GM18507 (cell line): ENCODE measurements at places on chromosomes 1 and 21.
A peak's percentile ranks its signal among the peaks of the same experiment; 100 is the strongest.

- DNase-seq = no peak
Observed at GRCh38 chr1:107975851-107976250, 10.9 kb upstream of the VAV3 start.

- DNase-seq = no peak
Observed at GRCh38 chr1:50705041-50705440, 255.0 kb downstream of the FAF1 start.

GRCh38 chr1:47435506-47436303 is 2.1 kb upstream of the FOXD2 start:
- no peak for DNase-seq

GRCh38 chr1:35505911-35506798 is 51.0 kb downstream of the KIAA0319L start:
- DNase-seq = peak; percentile 9

DNA sequence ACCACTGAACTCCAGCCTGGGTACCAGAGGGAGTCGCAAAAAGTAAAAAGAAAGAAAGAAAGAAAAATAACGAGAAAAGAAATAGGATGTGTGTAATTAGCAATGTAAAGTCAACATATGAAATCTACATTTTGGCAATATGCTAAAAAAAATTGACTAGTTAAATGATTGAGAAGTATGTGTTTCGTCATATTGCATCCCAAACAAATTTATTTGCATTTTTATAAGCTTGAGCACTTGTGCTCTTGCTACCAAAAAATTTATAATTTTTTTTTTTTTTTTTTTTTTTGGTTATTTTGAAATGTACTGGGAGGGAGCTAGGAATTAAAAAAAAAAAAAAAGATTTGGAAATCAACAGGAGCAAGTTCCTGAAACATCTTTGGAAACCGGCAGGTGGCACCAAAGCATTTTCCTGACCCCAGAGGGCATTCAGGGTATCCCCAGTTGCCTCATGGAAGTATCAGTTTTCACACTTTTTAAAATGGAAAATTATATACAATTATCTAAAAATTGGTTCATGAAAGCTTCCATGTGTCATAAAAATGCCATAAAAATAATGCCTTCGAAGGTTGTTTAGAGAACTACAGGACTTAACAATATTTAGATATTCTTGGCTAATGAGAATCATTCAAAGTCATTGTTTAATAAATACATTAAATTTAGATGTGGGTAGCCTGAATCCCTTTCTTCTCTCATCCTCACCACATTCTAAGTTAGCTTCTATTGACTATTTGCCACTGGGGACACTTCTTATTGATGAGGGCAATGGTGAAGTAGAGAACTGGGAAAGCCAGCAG is 4.8 kb upstream of the HEATR1 start:
- no peak for DNase-seq

DNA sequence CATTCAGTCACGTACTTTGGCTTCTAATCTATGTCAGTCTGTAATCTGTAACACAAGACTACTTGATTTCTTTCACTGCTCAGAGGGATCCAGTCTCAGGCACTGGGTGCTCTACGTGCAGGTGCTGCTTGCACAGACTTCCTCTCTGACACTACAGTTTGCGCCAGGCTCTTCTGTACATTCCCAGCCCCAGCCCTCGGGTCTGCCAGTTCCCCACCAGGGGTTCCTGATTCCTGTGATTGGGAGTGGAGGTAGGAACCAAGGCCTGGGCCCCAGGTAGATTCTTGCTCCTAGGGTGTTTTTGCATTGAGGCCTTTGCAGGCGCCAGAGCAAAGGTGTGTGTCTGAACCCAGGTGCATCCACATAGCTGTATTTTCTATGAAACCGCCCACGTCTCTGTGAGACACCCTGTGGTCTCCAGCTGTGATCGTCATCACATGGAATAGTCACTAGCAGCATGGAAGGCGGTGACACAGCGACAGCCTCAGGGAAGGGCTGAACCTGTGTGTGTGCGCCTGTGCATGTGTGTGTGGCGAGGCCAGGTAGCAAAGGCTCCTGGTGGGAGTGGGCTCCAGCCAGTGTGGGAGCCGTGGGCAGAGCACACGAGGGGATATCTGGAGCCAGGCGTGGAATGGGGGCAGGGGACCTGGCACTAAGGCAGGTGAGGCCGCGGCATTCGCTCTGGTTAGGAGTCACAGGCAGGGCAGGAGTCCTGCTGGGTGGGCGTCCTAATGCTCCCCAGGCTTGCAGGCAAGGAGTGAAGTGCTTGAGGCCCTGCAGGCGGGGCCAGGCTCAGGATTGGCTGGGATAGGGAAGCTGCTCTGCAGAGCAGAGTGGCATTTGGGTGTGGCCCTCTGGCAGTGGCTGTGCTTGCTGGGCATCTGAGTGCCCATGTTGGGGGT is 5.2 kb downstream of the GJC2 start:
- DNase-seq = no peak

DNA sequence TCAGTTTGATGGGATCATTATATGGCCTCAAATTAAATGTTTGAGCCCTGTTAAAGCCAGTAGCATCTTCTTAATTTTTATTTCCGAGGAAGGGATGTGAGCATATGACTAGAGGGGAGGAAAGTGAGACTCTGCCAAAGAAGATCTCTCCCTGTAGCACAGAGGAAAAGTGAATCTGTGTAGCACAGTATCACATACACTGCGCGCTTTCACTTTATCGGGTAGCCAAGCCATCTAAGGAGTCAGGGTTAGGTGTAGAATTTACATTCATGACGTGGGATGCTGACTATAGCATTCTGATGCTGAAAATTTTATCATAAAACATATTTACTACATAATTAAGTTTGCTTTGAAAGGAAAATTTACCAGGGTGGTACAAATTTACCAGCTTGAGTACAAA is 24.0 kb downstream of the LRRC8D start:
- DNase-seq = no peak

GRCh38 chr1:165795894-165796293 is 27.2 kb upstream of the TMCO1 start:
- DNase-seq = no peak

GRCh38 chr21:44704636-44705001 is 6.8 kb downstream of the TSPEAR start:
- no peak for DNase-seq
